ENCODE measurements at places on chromosomes 16 and 17.

- no peaks in the 10 kb centered on the region for H3K27me3 ChIP-seq
- peak overlapping the region; percentile 97 for H3K27ac ChIP-seq
- DNase-seq = no peak
These were observed 17.7 kb upstream of the KCTD5 start for GRCh38 chr16:2664574-2664982.

DNA sequence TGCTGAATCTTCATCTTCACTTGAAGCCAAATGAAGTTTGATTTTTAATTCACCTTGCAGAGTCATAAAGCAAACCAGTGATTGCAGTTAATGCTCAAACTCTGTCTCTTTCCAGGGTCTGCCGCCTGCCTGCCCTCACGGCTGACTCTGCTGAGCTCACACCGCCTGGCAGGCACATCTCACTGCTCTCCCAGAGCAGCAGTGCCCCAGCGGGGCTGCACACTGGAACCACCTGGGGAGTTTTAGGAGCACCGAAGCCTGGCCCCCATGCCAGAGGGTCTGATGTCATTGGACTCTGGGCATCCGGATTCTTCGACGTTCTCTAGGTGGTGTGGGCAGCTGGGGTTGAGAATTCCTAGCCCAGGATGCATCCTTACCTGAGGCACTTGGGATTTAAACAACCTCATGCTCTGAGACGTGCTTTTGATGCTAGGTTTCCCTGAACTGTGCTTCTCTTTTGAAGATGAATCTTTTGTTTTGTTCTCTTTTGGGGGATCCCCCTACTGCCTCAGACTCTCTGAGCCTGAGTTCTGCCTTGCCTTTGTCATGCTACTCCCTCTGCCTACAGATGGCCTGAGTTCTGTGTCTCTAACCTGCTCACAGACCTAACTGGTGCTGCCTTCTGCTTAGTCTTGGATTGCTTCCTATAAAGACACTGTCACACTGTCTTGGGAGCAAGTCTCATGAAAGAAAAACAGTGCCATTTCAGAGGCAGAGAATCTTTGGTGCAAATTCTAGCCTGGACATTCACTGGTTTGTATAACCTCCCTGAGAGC, 438.1 kb upstream of the CCL2 start:
- peaks cover 3% of the 10 kb centered on the region for H3K27me3 ChIP-seq
- no peaks in the 10 kb centered on the region for H3K4me1 ChIP-seq
- H3K36me3 ChIP-seq = no peaks in the 10 kb centered on the region
- DNase-seq = no peak

DNA sequence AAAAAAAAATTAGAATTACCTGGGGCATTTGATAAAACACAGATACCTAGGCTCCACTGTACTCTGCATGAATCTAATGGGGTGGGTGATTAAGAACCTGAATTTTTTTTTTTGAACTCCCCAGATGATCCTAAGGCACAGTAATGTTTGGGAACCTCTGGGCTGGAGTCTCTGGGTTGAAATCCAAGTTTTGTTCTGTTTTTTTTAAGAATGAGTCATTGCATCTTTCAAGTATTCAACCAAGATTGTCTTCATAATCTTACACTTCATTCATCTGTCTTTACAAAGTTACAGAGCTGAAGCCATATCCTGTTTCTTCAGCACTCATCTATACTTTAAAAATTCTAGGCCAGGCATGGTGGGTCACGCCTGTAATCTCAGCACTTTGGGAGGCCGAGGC, 52.6 kb downstream of the PIGL start:
- peaks cover 8% of the 10 kb centered on the region for H3K36me3 ChIP-seq
- H3K4me3 ChIP-seq = peak overlapping the region; percentile 14
- peak overlapping the region; percentile 68 for H3K27ac ChIP-seq
- no peak for DNase-seq
- H3K27me3 ChIP-seq = no peaks in the 10 kb centered on the region
- peaks cover 35% of the 10 kb centered on the region for H3K4me1 ChIP-seq

- H3K4me3 ChIP-seq = peak overlapping the region; percentile 33
- H3K27me3 ChIP-seq = peaks cover 4% of the 10 kb centered on the region
- peaks cover 7% of the 10 kb centered on the region for H3K4me1 ChIP-seq
- H3K27ac ChIP-seq = no peak overlapping the region
These were observed 11.3 kb upstream of the TUBG2 start for GRCh38 chr17:42647778-42648177.

DNA sequence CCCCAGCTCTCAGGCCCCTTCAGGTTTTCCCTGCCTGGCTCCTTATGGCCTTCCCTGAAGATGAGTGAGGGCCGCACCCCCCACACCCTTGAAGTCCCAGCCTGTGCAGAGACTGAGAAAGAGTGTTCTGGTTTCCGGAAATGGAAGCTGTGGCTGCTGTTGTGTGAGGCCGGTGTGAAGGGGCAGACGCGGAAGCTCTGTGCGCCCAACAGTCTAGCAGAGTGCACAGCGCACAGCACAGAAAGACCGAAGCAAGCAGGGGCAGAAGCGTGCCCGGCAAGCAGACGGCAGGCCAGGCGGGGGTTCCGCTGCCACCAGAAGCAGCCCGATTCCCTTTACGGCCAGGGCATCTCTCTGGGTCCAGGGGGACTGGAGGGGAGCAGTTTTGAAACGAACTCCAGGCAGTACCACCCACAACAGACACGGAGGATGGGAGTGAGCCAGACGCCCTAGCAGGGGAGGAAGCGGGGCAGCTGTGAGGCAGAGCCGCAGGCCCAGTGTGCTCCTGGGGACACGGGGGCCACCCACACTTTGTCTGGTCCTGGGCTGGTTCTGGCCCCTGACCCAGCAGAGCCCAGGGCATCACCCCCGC, 16.7 kb downstream of the TPSG1 start:
- peaks cover 6% of the 10 kb centered on the region for H3K4me1 ChIP-seq
- H3K36me3 ChIP-seq = no peaks in the 10 kb centered on the region
- peak overlapping the region; percentile 79 for H3K4me3 ChIP-seq
- H3K27me3 ChIP-seq = peaks cover 2% of the 10 kb centered on the region

GRCh38 chr17:59367657-59368045, 36.2 kb downstream of the YPEL2 start:
- no peak overlapping the region for H3K4me3 ChIP-seq
- peaks cover 51% of the 10 kb centered on the region for H3K4me1 ChIP-seq
- H3K36me3 ChIP-seq = no peaks in the 10 kb centered on the region
- H3K27ac ChIP-seq = peak overlapping the region; percentile 18

DNA sequence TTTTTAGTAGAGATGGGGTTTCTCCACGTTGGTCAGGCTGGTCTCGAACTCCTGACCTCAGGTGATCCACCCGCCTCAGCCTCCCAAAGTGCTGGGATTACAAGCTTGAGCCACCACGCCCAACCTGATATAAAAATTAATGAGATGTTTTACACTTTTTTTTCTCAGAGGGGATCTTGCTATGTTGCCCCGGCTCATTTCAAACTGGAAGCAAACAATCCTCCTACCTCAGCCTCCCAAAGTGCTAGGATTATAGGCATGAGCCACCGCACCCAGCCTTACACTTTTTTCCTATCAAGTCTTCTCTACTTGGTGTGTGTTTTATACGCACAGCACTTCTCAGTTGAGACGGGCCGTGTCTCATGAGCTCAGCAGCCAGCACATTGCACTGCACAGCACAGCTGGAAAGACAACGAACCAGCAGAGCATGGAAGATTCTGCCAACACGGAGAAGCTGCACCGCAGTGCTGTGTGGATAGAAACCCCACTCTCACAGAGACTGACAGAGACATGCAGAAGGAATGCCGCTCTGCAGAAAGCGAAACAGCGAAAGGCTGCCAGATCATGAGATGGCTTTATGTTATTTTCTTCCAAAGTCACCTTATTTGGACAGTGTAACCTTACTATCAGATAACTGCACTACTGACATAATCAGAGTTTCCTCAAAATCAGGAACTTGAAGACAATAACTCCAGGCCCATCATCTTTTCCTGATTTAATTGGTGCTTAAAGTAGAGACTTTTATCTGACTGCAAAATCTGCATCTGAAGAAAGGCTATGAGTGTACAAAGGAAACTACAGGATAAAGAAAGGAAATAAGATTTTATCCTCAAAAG, 6.5 kb upstream of the QRICH2 start:
- no peaks in the 10 kb centered on the region for H3K27me3 ChIP-seq
- H3K36me3 ChIP-seq = peaks cover 11% of the 10 kb centered on the region
- H3K4me1 ChIP-seq = no peaks in the 10 kb centered on the region
- no peak overlapping the region for H3K27ac ChIP-seq
- no peak for DNase-seq

DNA sequence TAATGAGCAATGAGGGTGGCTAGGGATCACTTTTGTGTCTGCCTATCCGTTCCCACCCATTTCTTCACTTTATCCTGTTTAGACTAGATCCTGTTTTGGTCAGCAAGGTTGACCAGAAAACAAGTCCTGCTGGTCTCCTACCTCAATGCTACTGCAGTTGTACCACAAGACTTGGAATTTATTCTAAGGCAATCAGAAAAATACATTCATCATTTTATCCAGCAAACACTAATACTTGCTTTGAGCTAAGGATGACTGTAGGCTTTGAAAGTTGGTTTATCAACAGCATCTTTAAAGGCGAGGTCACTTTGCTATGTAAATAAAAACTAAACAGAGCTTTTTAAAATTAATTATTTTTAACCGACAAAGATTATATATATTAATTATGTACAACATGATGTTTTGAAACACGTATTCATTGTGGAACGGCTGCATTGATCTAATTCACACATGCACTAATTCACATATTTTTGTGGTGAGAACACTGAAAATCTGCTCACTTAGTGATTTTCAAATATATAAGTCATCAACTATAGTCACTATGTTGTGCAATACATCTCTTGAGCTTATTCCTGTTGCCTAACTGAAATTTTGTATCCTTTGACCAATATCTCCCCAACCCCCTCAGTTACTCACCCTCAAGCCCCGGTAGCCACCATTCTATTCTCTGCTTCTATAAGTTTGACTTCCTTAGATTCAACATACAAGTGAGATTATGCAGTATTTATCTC, 125.9 kb upstream of the HS3ST3A1 start:
- H3K4me3 ChIP-seq = no peak overlapping the region
- H3K27ac ChIP-seq = no peak overlapping the region
- H3K4me1 ChIP-seq = no peaks in the 10 kb centered on the region
- DNase-seq = no peak
- no peaks in the 10 kb centered on the region for H3K36me3 ChIP-seq

DNA sequence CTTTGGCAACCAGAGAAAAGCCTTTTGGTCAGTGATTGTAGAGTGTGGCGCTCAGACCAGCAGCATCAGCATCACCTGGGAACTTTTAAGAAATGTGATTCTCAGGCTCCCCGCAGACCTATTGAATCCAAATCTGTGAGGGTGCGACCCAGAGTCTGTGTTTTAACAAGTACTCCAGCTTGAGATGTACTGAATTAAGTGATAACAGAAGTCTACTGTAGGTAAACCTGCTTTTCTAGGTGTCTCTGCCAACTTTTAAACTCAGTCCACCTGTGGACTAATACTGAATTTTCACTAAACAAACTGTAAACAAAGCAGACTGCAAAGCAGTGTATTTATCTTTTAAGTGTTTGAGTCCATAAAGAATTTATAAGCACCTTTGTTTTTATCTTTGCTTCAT, 43.6 kb downstream of the NUP93 start:
- H3K4me1 ChIP-seq = peaks cover 34% of the 10 kb centered on the region
- H3K27me3 ChIP-seq = no peaks in the 10 kb centered on the region
- no peaks in the 10 kb centered on the region for H3K36me3 ChIP-seq
- H3K4me3 ChIP-seq = no peak overlapping the region
- DNase-seq = no peak

DNA sequence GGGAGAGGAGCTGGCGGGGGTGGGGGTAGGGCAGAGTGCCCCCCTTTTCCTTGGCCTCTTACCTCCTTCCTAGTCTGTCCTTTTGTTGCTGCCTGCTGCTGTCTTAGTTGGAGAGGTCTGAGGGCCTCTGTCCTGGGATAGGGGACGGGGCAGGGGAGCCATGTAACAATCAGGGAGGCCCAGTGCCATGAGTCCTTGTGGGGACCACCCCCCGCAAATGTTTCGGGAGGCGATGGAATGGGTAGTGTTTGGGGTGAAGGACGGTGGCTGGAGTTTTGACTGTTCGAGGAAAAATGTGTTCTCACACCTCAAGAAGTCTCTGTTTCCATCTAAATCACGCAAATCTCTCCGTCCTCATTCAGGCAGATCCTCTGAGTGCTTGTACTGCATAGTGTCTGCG, 99.0 kb downstream of the OR1D5 start:
- peaks cover 4% of the 10 kb centered on the region for H3K4me1 ChIP-seq
- H3K36me3 ChIP-seq = peaks cover 13% of the 10 kb centered on the region
- no peak overlapping the region for H3K27ac ChIP-seq
- no peak for DNase-seq

DNA sequence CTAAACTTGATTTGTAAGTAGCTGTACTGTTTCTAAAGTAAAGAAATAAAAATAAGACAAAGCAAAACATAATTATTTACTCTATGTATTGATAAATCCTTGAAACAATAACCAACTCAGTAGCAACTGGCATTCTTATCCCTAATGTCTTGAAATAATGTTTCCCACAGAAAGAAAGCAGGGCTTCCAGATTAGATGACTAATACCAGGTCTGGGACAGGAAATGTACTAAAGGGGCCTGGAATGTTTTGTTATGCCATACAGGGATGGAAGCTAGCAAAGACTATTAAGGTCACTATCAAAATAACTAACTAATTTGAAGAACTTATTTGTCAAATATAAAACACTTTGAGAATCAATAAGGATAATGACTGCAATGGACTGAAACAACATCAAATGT, 82.1 kb downstream of the CFDP1 start:
- no peak overlapping the region for H3K4me3 ChIP-seq
- H3K4me1 ChIP-seq = no peaks in the 10 kb centered on the region
- no peaks in the 10 kb centered on the region for H3K27me3 ChIP-seq
- no peak overlapping the region for H3K27ac ChIP-seq

DNA sequence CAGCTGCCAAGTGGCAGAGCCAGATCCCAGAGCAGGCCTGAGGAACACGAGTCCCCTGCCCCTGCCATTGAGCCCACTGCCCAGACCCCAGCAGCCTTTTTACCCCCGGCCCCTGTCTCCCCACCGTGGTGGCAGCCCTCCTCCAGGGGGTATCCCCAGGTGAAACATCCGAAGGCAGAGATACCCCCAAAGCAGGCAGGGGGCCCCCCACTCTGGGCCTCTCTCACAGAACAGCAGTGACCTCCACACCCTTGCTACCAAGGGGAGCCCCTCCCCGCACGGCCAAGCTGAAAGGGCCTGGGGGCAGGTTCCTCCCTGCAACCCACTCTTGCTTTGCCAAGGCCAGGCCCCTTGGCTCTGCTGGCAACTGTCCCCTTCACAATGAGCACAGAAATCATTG, 142.2 kb downstream of the ENGASE start:
- no peaks in the 10 kb centered on the region for H3K4me1 ChIP-seq
- peaks cover 3% of the 10 kb centered on the region for H3K27me3 ChIP-seq
- no peak overlapping the region for H3K27ac ChIP-seq
- H3K4me3 ChIP-seq = no peak overlapping the region

GRCh38 chr16:26816266-26816665, 250.5 kb upstream of the C16orf82 start:
- peaks cover 2% of the 10 kb centered on the region for H3K27me3 ChIP-seq
- no peak overlapping the region for H3K4me3 ChIP-seq
- DNase-seq = no peak
- H3K36me3 ChIP-seq = no peaks in the 10 kb centered on the region
- no peak overlapping the region for H3K27ac ChIP-seq
- H3K4me1 ChIP-seq = no peaks in the 10 kb centered on the region

- H3K4me3 ChIP-seq = no peak overlapping the region
- H3K27me3 ChIP-seq = peaks cover 7% of the 10 kb centered on the region
- H3K27ac ChIP-seq = peak overlapping the region; percentile 83
- H3K4me1 ChIP-seq = peaks cover 75% of the 10 kb centered on the region
- no peaks in the 10 kb centered on the region for H3K36me3 ChIP-seq
- no peak for DNase-seq
These were observed 120.7 kb downstream of the RAB11FIP4 start for GRCh38 chr17:31512104-31512740.
